Stomach (tissue), 19 donors: ENCODE measurements at places on chromosomes 3 and 15. TPM values are rescaled to one million over a fixed set of nuclear protein-coding genes. Genes with fewer than 3 reads are reported as not detected.

FAM227B gene
- total RNA-seq: not detected

LDHAL6B gene
- total RNA-seq: not detected

RABL3 gene
- 27.7 TPM for total RNA-seq

COL6A5 gene
- total RNA-seq: not detected

VGLL3 gene
- total RNA-seq: 17.5 TPM

ATP13A5 gene
- total RNA-seq: not detected

PTPRG gene
- 31.5 TPM for total RNA-seq

UCN2 gene
- 0.37 TPM for total RNA-seq

LTF gene
- 22.4 TPM for total RNA-seq

HDGFL3 gene
- 56.0 TPM for total RNA-seq

ARPIN gene
- 1.2 TPM for total RNA-seq

NTRK3 gene
- total RNA-seq: 1.0 TPM

PRR20G gene
- total RNA-seq: not detected

SI gene
- total RNA-seq: 1.2 TPM

MAN2C1 gene
- total RNA-seq: 629 TPM

DNA sequence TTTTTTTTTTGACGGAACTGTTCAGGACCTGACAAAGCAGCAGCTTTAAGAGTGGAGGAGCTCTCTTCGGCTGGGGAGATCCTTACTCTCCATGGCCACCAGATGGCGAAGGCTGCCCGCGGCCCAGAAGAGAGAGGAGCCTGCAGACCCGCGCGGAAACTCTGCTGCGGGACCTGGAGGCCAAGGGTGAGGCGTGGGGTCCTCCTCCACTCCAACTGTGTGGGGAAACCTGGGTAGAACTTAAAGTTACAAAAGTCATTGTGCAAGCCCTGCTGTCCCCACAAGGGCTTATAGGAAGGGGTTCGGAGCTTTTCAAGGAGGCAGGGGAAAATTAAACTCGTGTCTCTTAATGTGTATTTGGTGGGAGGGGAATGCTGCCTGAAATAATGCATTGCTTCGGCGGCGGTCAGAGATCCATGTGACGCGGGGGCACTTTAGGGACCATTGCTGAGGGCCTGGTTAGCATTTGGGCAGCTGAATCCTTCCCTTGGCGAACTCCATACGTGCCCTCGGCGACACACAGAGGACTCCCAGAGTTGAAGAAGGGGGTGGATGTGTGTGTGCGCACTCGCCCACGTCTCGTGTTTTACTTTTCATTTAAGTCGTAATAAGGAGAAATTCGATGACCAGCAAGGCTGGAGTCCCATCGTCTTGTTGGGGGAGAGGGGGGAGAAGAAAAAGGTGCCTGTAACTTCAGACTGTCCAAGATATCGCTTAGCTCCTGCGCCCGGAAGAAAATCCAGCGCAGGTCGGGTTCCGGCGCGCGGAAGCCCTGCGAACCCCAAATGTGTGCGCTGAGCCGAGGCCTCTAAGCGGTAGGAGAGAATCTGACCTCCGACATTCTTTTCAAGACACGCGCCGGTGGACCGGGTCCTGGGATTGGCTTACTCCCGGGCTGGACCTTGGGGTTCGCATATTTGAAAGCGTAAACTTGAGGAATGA is 9.7 kb downstream of the EOMES start:
- DNase-seq: peak; percentile 92

DNA sequence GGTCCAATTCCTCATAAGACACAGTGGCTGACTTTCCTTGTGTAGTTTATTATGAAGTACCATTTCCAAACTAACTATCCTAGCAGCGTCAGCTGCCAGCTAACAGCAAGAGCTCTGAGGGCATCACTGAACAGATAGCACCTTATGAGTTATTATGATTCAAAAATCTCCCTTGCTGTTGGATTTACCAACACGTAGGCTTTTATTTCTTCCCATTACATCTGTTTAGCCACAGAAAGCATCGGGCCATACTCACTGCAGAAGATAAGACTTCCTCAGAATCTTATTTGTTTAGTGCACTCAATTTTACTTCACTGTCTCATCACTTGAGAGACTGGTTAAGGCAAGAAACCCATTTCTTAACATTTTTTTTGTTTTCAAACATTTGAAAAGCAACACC is 16.2 kb downstream of the CLDN1 start:
- no peak for DNase-seq

DNA sequence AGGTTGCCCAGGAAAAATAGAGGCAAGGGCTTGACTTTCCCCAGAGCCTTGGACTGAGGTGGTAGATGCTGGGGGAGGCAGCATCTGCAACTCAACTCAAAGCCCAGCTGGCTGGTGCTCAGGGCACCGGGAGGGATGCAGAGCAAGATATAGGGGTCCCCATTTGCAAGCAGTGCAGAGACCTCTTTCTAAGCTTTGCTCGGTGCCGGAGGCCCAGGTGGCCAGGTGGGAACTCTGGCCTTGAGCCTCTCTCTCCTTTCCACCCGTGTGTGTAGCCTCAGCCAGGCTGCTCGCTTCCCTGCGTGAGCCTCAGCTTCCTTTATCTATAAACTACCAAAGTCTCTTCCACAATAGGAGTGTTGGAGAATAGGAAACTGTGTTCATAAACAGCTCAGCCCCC is 36.5 kb downstream of the SLC6A6 start:
- no peak for DNase-seq

- peak; percentile 88 for DNase-seq
These were observed 143.9 kb downstream of the GABRB3 start for GRCh38 chr15:26628879-26629529.

GRCh38 chr3:72888546-72889309 is 882 bp downstream of the GXYLT2 start:
- DNase-seq: no peak

DNA sequence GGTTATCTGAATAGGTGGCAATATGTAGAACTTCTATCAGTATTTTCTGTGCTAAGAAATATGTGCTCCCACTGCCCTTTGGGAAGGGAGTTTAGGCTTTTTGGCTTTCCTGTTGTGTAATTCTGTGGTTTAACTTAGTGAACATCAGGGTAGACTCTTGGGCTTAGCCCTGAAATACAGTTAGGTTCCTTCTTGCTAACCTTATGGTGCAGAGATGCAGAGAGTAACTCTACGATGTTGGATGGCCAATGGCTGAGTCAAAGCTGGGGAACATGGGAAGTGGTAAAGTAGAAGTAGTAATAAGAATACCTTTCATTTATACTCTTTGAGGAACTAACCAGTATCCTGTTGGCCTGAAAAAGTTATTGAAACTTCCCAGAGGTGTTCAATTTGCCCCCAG is 80.8 kb upstream of the IL12A start:
- no peak for DNase-seq

DNA sequence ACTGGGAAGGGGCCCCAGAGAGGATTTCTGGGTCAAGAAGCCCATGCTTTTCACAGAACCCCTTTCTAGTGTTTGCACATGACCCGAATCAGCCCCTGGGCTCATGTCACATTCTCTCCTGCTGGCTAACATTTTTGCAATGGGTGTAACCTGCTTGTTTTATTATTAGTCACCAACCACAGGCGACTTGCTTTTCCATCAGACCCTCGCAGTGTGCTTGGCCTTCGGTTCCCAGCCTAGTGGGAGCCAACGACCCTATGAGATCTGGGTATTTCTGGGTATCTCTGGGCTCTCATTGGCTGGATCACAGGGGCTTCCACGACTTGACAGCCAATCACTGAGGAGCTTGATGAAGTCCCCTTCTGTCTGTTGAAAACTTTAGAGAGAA is 11.0 kb upstream of the FBLN2 start:
- DNase-seq: peak; percentile 65

- DNase-seq: no peak
These were observed 12.2 kb upstream of the CHSY1 start for GRCh38 chr15:101264011-101264410.

DNA sequence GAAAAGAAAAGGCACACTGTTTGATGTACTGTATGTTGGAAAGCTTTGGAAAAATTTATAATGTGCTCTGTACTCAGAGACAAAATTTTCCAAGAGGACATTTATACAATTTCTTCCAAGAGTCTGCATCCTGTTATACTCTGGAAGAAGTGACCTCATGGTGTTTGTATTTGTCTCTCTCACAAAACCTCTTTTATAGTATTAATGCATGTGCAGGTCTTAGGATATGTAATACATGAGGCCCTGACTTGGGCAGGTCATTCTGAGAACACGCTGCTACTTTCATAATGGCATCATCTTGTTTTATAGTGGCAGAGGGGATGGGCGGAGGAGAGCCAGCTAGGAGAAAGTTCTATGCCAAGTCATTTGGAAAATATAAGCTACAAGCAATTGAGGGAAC is 72.0 kb upstream of the P3H2 start:
- DNase-seq: no peak

GRCh38 chr3:56806407-56806806 is 4.7 kb upstream of the ARHGEF3 start:
- DNase-seq: no peak

- peak; percentile 8 for DNase-seq
These were observed 261.5 kb upstream of the ZNF385D start for GRCh38 chr3:22012471-22012870.

GRCh38 chr15:65618560-65619109 is 3.1 kb upstream of the SLC24A1 start:
- no peak for DNase-seq

- no peak for DNase-seq
These were observed 42.2 kb upstream of the TJP1 start for GRCh38 chr15:29864501-29864900.

DNA sequence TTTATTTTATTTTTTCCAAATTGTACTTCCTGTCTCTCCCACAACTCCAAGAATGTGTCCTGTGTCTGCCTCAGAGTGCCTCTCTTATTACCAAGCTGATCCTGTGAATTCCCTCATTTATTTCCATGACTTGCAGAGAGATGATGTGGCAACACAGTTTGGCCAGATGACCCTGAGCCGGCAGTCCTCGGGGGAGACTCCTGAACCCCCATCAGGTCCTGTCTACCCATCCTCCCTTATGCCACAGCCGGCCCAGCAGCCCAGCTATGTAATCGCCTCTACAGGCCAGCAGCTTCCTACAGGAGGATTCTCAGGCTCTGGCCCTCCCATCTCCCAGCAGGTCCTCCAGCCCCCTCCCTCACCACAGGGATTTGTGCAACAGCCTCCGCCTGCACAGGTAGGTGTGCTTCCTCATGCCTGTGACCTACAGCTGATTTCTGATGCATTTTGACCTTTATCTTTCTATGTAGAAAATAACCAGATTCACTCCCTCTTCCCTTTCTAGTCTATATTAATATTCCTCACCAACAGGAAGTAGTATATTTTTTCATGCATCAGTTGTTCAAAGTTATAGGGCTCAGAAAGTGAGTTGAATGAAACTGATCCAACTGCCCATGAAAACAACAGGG is 100.0 kb downstream of the ARPP21 start:
- no peak for DNase-seq

- no peak for DNase-seq
These were observed 974.4 kb upstream of the ALCAM start for GRCh38 chr3:104392327-104392726.

DNA sequence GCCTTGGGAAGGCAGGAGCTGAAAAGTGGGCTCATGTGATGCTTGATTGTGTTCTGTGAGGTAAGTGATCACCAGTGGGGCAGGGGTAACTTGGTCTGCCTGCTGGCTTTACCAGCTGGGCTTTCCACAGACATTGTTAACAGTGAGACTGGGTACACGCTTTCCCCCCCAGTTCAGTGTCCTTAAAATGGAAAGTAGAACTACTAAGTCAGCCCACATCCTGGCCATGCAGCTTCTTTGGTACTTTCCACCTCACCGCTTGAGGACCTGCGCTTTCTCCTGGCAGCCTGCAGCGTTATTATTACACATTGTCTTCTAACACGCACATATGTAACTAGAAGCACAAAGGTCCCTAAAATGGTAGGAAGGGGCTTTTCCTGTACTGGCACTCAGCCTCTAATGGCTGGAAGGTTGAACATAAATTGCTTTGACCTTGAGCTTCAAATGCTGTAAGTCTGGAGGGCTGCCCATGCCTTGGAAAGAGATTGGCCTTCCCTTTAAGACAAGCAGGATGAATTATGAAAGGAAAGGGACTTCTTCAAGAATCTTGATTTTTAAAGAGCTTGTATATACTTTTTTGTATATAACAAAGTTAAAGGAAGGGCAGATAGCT is 216.1 kb upstream of the ROPN1 start:
- no peak for DNase-seq

- no peak for DNase-seq
These were observed 32.2 kb downstream of the RORA start for GRCh38 chr15:61196711-61197586.

- no peak for DNase-seq
These were observed 580.6 kb upstream of the ADAMTS9 start for GRCh38 chr3:65268426-65268825.

GRCh38 chr3:125694761-125695294 is 99.5 kb upstream of the OSBPL11 start:
- DNase-seq: peak; percentile 33

- DNase-seq: no peak
These were observed 271.0 kb upstream of the GADL1 start for GRCh38 chr3:31165399-31165860.

- DNase-seq: peak; percentile 52
These were observed 7.1 kb downstream of the FAM81A start for GRCh38 chr15:59444980-59445545.

GRCh38 chr15:60001610-60002527 is 2.2 kb upstream of the FOXB1 start:
- DNase-seq: no peak

DNA sequence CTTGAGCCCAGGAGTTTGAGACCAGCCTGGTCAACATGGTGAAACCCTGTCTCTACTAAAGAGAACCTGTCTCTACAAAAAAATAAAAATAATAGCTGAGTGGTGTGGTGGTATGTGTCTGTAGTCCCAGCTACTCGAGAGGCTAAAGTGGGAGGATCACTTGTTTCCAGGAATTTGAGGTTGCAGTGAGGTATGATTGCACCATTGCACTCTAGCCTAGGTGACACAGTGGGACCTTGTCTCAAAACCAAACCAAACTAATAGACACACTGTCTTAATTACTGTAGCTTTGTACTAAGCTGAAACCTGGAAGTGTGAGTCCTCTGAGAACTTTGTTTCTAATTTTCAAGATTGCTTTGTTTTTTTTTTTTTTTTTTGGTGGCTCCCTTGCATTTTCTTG is 30.4 kb downstream of the MGA start:
- no peak for DNase-seq

GRCh38 chr15:28956491-28956890 is 70.7 kb downstream of the APBA2 start:
- no peak for DNase-seq
